Stimulated activated CD4-positive, alpha-beta T cell treated with anti-CD3 and anti-CD28 coated beads, Interleukin-1b, Interleukin-23, amount 100 ng/mL, for 1 hour (primary cell): ENCODE measurements at places on chromosomes 2 and 18.

DNA sequence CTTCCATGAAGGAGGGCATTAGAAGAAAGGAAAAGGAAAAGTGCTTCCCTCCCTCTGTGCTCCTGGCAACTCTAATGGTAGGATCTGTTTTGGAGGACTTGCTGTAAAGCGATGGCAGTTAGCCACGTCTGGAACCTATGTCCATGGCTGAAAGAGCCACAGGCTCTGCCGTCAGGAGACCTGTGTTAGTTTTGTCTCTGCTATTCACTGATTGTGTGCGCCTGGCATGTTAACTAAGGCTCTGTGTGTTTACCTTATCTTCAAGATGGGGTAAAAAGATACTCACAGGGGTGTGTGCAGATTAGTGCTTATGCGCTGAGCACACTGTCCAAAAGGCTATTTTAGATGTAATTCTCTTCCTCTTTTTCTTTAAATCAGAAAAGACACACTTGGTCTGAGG is 109.8 kb upstream of the LTBP1 start:
- DNase-seq: no peak

DNA sequence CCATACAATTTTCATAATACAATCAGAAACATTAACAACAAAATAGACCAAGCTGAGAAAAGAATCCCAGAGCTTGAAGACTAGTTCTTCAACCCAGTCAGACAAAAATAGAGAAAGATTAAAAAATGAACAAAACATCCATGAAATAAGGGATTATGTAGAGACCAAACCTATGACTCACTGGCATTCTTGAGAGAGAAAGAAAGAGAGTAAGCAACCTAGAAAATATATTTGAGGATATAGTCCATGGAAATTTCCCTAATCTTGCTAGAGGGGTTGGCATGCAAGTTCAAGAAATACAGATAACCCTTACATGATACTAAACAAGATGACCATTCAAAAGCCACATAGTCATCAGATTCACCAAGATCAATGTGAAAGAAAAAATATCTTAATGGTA is 281.7 kb downstream of the CCDC85A start:
- DNase-seq: no peak

DNA sequence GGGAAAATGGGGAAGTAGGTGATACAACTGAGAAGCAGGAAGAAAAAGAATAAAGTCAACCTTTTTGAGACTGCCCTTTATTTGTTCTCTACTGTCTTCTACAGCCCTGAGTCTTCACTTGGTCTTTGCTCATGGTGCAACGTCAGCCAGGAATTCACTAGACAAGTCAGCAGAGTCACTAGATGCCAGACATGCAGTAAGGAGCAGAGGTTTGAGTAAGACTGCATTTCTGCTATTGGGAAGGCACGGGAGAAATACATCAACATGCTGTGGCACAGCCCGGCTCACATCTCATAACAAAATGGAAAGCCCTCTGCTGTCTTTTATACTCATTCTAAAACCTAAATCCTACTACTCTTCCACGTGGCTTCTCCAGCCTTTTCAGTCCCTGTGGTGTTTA is 67.1 kb downstream of the PRELID3A start:
- DNase-seq: no peak

DNA sequence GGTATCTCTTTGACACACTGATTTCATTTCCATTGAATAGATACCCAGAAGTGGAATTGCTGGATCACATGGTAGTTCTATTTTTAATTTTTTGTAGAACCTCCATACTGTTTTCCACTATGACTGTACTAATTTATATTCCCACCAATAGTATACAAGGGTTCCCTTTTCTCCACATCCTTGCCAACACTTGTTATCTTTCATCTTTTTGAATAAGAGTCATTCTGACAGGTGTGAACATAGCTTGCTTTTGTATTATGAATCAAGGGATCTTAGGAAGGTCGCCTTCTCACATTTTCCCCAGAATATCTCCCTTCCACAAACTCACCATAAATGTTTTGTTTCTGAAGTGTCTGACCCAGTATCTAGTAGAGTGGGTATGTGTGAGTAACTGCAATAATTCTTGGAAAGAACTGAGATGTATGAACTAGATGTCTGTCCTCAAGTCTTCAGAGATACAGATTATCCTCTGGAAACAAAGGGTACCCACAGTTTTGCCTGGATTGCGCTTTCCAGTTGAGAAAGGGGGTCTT is 17.1 kb upstream of the SP3 start:
- no peak for DNase-seq

DNA sequence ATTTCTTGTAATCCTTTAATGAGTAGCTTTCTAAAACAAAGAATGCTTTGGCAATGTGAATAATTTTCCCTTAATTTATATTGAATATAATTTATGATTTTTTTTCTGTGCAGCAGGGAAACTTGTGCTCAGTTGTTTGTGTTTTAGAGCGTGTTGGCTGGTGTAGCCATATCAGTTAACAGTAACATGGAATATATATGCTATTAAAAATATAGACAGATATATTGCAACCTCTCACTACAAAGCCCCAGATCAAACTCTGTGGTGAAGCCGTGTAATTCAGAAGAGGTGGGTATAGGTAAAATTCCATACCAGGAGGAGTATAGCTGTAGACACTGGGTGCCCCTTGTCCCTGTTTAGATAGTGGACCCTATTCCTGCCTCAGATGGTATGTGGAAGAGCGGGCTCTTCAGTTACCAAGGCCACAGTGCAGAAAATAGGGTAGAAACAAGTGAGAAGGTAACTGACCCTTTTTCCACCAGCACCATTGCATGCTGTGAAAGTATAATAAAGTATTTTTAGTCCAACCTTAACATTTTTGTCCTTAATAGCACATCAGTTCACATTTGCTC is 18.1 kb upstream of the RASGRP3 start:
- DNase-seq: no peak

- DNase-seq: no peak
Measured at GRCh38 chr2:69089266-69089665, 76.3 kb downstream of the ANTXR1 start.

GRCh38 chr2:30565851-30566358 is 118.9 kb downstream of the LCLAT1 start:
- no peak for DNase-seq

GRCh38 chr2:119441376-119442225 is 9.9 kb downstream of the TMEM37 start:
- DNase-seq: no peak

DNA sequence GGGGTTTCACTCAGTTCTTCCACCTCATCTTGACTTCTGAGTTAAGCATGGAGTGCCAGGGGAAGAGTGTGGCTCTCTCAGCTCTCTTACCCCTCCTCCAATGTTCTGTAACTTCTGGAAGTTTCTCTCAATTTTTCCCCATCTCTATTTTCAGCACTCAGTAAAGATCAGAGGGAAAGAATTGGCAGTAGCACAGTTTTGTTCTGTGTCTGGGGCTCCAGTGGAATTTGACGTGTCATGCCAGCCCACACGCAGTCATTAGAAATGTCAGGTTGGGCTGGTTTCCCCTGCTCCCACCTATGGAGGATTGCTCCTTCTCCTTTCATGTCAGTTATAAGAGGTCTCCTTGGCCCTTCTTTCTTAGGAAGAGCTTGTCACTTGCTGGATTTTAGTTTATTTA is 104.6 kb upstream of the COL3A1 start:
- DNase-seq: no peak

DNA sequence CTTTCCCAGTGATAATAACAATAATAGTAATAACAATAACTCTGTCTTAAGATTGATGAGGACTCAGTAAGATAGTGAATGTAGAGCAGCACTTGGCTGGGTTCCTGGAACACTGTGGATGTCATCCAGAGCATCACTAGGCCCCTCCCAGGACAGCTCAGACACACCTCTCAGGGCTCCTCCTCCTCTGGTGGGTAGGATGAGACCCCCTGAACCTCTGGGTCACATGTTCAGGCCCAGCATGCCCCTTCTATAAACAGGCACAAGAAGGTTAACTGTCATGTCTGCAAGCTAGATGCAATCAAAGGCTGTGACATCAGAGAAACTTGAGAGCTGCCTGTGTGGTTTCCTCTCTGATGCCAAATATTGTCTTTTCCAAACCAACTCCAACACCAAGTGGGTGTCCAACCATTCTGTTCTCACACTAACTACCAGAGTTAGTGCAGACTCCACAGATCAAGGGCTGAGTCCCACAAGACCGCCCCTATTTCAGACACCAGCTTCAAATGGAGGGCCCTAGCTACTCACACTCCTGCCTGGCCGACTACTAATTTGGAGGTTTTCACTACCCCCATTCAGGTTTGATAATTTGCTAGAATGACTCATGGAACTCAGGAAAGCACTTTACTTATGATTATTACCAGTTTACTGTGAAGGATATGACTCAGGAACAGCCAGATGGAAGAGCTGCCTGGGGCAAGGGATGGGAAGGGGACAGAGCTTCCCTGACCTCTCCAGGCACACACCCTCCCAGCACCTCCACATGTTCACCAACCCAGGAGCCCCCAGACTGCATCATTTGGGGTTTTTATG is 46.4 kb upstream of the BZW1 start:
- no peak for DNase-seq

GRCh38 chr18:58784601-58785137 is 80.0 kb upstream of the ZNF532 start:
- DNase-seq: no peak

DNA sequence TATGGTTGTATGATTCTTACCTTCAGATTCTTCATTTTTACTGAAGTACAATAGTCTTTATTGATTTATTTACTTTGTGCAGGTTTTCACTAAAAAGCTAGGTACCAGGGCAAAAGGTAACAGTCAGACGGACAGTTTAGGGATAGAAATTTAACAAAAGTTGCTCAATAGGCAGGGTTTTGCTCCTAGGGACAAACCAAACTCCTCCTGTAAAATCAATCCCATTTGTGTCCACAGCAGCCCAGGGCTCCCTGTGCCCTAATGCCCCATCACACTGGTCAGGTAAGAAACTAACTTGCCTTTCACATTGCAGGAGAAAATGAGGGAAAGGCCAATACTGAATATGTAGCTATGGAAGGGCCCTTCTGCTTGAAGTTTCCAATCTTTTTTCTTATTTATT is 410.9 kb downstream of the EPHA4 start:
- DNase-seq: no peak

DNA sequence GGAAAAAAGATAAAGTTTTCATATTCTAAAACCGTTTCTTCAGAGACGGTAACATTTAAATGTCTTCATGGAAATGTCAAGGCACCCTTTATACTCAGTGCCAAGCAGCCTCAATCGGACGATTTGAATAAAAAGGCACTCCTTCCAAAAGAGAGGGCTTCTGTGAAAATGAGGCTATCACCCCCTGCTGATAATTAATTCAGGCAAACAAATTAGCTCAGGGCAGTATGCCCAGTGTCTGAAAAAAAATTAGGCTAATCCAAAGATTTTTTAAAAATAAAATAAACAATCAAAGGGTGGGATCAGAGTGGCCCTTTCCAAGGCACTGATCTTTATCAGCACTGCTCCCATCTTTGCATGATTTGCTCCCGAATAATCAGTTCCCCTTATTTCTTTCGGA is 151.0 kb upstream of the PID1 start:
- DNase-seq: no peak

- DNase-seq: no peak
Measured at GRCh38 chr2:105460048-105460732, 61.3 kb upstream of the FHL2 start.

- no peak for DNase-seq
Measured at GRCh38 chr18:2482706-2483475, 88.4 kb downstream of the METTL4 start.

- DNase-seq: no peak
Measured at GRCh38 chr18:26442126-26442525, 106.2 kb downstream of the KCTD1 start.

DNA sequence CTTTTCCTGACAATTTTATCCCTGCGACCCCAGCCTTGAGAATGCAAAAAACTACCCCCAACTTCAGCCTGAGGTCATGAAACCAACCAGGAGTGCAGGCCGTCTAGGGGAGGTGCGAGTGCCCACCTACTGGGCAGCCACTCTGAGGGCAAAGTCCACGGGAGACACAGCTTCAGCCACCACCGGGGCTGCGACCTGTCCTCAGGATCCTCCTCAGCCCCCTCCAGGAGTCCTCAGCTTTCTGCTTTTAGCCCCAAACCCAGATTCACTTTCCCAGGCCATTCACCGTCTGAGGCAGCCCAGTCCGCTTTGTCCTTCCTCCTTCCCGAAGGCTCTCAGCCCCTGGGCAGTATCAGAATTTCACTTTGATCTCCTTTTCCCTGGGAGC is 210.2 kb upstream of the TNP1 start:
- DNase-seq: no peak

DNA sequence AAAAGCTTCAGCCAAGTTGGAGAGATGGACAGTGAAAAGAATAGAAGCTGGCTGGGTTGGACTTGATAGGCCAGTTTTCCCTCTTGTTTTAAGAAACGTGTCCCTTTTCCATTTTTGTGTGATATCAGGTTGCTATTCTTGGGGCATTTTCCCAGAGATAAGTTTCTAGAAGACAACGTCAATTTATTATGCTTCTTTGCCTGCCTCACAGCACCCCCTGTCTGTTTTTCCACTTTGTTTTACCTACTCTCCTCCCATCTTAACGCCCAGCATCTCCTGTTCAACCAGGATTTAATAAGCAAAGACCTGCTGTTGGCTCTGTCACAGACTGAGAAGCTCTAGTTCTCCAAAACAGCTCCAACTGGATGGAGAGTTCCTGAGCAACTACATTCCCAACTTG is 317.8 kb upstream of the ZNF521 start:
- DNase-seq: no peak

- DNase-seq: no peak
Measured at GRCh38 chr18:79438898-79439627, 43.3 kb downstream of the NFATC1 start.

DNA sequence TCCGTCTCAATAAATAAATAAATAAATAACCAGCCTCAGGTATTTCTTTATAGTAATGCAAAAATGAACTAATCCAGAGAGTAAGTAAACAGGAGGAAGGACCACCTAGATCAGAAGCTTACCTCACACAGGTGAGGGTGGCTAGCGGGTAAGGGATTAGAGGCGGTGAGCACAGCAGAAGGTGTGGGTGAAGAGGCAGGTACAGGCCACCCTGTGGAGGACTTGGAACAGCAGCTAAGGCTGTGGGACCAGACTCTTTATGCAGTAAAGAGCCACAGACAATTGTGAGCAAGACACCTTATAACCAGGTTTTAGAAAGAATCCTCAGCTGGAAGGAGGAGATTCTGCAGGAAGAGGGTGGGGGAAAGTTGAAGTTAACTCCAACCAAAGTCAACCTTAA is 34.2 kb upstream of the TTR start:
- no peak for DNase-seq

GRCh38 chr2:234682492-234683228 is 185.8 kb upstream of the ARL4C start:
- DNase-seq: no peak
